Lung (tissue), 17 donors: ENCODE measurements at places on chromosomes 6 and 20. TPM values are rescaled to one million over a fixed set of nuclear protein-coding genes. Genes with fewer than 3 reads are reported as not detected.

Gene SLC17A4
- not detected for total RNA-seq

Gene MEP1A
- 0.09 TPM for total RNA-seq

Gene TCF15
- 0.82 TPM for total RNA-seq

Gene PKHD1
- total RNA-seq = 6.1 TPM

Gene GSTA1
- 23.5 TPM for total RNA-seq

Gene CD93
- total RNA-seq = 239 TPM

Gene SCRT2
- not detected for total RNA-seq

Gene NFKBIL1
- total RNA-seq = 19.2 TPM

Gene TINAG
- not detected for total RNA-seq
